ENCODE measurements at places on chromosomes 16 and 17.

GRCh38 chr17:13107676-13108235, 89.9 kb upstream of the ELAC2 start:
- DNase-seq: no peak

DNA sequence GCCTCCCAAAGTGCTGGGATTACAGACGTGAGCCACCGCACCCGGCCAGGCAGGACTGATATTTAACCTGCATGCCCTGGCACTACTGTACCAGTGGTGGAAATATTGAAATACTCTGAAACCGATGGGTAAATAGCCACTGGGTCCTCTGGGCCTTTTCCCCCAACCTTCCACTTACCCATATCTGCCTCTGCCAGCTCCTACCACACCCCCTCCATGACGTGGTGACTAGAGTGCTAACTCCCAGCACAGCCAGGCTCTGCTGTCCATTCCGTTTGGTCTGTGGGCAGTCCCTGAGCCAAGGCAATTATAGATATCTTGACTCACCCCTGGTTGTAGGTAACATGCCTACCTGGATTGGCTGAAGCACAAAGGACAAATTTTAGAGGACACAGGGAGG, 187.8 kb downstream of the PRKCB start:
- DNase-seq: no peak

DNA sequence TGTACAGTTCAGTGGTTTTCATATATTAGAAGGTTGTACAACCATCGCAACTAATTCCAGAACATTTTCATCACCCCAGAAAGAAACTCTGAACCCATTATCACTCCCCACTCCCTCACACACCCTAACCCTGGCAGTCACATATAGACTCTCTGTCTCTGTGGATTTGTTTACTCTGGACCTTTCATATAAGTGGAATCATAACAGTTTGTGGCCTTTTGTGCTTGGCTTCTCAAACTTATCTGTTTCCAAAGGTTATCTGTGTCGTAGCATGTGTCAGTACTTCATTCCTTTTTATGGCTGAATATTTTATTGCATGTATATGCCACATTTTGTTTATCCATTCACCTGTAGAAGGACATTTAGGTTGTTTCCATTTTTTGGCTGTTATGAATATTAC, 12.4 kb downstream of the TENT4B start:
- DNase-seq: no peak

DNA sequence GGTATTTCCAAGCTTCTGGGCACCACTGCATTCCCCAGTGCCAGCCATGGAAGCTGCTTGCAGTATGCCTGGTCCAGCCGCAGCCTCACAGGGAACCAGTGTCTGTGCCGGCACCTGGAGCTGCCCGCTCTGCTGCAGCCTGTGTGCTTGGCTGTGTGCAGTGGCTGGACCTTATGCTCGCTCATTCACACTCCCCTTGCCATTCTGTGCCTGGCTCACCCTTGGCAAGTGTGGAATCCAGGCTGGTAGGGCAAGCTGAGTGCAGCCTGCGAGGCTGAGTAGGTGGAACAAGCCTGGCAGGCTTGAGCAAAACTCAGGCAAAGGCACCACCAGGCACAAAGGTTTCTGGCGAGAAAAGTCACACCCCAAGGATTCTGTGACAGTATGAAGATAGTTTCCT, 144.0 kb downstream of the MYO1D start:
- DNase-seq: no peak

DNA sequence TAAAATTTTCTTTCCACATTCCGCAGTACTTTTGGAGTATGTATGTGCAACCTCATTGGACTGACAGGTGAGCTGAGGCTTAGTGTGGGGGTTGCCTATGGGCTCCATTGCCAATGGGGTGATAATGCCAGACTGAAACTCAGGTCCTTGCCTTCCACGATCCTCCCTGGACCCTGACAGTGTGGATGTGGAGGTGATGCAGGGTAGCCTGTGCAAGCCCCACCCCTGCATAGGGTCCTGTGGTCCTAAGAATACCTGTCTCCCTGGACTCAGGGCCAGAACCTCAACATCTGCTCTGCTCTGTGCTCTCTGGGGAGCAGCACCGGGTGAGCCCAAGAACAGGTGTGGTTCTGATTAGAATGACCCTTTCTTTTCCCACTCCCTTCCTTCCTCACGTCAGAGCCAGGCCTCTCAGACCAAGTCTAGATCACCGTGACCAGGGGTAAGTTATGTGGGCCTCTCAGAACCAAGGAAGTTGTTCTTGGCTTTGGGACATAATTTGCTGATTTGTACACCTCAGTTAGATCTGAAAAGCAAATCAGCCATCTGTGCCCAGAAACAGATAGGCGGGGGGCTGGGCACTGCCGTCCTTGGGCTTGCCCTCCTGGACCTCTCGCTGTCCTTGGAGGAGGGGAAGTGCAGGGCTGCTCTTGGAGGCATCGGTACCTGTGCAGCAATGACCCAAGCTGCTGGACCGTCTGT, 8.4 kb upstream of the TNS4 start:
- no peak for DNase-seq

DNA sequence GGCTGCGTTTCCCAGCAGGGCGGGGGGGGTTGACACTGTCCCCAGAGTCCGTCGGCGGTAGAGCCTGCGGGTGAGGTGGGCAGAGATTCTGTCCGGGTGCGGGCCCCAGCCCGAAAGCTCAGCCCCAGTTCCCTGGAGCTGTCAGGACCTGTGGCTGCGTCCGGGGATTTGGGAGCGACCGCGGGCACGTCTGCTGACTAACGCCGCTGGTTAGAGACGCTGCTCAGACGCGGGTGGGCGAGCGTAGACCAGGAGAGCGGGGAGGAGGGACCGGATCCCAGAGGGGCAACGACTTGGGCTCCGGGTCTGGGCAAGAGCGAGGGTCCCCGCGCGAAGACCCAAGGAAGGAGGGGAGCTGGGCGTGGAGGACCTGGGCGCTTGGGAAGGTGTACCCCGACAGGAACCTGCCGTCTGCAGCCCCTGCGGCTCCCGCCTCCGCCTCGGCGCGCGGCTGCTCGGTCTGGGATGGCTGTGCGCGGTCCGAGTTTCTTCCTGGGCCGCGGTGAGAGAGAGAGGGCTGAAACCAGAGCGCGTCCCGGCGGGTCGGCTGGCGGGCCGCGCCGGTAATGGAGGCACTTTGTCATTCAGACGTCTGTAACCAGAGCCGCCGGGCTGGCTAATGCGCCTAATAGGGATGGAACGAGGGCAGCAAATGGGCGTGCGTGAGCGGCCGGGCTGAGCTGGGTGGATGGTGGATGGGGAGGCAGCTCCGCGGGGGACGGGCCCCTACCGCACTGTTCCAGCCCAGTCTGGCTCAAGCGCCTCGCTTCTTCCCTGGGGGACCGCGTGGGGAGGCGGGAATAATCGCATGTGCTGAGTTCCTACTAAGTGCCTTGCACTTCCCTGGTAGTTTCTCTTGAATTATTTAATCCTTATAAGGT, 2.3 kb downstream of the NGFR start:
- no peak for DNase-seq

DNA sequence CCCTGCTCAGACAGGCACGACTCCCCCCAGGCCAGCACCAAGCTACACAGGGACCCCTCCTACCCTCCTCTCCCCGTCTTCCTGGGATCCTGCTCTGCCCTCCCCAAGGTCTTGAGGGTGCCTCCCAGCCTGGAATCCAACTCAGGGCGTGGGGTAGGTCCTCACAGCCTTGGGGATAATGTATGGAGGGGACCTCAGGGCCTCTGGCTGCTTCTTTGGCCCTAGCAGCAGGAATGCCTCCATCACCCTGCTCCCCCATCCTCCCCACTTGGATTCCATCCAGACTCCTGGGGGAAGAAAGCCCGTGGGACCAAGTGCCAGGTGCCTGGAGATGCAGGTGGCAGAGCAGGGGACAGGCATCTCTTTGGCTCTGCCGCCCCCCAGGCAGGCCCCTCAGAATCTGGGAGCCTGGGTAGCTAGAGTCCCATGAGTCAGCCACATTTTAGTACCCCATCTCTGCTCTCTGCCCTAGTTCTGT, 10.7 kb upstream of the STAC2 start:
- no peak for DNase-seq

- DNase-seq: no peak
Observed at GRCh38 chr16:48607056-48607825, 2.7 kb downstream of the N4BP1 start.

- no peak for DNase-seq
Observed at GRCh38 chr16:82024883-82025282, 10.2 kb upstream of the HSD17B2 start.

DNA sequence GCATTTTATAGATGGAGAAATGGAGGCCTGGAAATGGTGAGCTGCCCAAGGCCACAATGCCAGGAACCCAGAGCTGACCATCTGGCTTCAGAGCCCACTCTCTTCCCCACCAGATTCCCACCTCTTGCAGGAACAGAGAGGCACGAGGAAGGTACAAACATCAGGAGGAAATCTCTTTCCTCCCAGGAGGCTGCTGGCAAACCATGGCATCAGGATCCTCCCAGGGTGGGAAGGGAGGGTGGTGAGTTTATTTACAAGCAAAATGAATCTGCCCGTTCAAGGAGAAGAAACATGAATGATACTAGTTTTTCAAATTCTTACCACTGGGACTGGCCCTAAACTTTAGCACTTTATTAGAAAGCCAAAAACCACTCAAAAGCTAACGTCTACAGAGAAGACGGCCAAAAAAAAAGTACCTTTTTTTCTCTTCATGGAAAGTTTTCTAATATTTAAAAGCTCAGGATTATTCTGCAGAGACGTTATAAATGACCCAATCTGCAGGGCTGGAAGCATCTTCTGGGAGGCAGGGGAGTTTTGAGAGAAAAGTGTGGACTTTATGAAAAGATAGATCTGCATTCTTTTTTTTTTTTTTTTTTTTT, 79.1 kb downstream of the NXN start:
- DNase-seq: no peak

- DNase-seq: no peak
Observed at GRCh38 chr17:41678411-41678906, 10.2 kb upstream of the EIF1 start.

GRCh38 chr17:69363488-69364210, 36.7 kb upstream of the ABCA5 start:
- DNase-seq: no peak

GRCh38 chr17:83062011-83062817, 17.2 kb upstream of the METRNL start:
- DNase-seq: no peak

DNA sequence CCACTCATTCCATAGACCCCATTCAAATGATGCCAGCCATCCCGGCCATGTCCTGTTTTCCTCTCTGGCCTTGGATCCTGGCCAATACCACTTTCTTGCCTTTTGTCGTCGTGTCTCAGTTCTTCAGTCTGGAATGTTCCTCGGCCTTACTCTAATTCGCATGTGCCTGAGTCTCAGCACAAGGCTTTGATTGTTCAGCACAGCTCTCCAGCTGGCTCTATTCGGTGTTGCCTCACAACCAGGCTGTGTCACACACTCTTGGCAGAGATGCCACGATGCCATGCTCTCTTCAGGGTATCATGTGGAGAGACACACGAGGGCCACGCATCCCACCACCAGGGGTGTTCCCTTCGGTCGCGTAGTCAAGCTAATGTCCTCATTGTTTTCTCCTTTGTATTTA, 1.8 kb upstream of the VPS4A start:
- DNase-seq: no peak

DNA sequence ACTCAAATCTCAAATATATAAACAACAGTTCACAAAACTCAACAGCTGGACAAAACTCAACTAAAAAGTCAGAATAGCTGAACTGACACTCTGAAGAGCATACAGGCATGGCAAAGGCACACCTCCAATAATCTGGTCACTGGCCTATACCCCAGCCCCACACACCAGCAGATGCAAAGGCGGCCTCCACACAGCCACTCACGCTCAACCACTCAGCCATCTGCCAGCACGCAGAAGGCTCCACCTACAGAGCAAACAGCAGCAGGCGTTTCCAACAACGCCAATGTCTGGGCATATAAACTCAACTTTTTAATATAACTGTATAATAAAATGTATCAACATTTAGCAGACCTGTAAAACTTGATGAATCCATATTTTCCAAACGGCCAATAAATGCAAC, 17.2 kb downstream of the USP7 start:
- DNase-seq: peak; percentile 89

- peak; percentile 32 for DNase-seq
Observed at GRCh38 chr16:87420026-87421002, 28.2 kb downstream of the MAP1LC3B start.

DNA sequence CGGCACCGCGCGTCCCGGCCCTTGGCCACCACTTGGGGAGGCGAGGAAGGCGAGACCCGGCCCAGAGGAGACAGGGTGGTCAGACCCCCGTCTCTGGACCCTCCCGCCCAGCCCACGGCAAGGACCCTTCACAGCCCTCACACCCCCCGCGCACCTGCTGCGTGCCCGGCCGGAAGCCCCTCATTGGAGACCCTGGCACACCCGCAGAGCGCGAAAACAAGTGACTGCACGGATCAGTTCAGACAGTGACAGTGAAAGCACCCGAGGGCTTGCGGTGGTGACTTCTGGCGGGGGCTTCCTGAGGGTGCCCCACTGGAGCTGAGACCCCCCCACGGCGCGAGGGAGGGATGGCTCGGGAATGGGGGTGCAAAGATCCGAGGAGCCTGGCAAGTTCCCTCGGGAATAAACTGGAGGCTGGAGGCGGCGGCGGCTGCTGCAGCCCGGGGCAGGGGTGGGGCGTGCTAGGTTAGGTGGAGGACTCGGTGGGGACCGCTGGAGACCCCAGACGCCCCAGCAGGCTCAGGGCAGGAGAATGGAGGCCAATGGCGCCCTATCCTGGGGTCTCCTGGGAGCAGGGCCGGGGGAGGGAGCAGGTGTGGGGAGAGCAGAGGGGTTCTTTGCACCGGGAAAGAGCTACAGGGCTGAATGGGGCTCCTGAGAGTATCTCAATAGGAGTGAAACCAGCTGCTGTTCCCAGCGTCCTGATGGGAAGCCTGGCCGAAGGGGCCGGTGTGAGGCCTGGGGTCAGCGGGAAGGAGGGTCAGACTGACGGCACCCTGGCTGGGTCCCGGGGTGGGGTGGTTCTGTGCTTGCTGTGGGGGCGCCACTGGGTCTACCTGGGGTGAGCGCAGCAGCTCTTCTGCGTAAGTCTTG, 824 bp upstream of the FBXL16 start:
- no peak for DNase-seq

DNA sequence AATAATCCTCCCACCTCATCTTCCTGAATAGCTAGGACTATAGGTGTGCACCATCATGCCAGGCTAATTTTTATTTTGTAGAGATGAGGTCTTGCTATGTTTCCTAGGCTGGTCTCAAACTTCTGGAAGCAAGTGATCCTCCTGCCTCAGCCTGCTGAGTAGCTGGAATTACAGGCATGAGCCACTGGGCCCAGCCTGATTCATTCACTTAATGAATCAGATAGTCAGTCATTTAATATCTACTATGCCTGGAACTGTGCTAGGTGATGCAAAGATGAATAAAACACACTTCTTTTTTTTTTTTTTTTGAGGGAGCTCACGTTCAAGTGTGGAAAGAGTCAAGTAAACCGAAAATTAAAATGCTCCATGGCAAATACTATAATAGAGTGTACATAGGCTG, 39.4 kb downstream of the EFCAB13 start:
- no peak for DNase-seq

GRCh38 chr17:32660496-32660985, 173.7 kb downstream of the CDK5R1 start:
- no peak for DNase-seq

- DNase-seq: no peak
Observed at GRCh38 chr17:37107406-37108083, 158.8 kb downstream of the AATF start.
